Astrocyte (in vitro differentiated cells and primary cell): ENCODE measurements at places on chromosomes 2 and 18. TPM values are rescaled to one million over a fixed set of nuclear protein-coding genes. Genes with fewer than 3 reads are reported as not detected.

EHD3 gene
- total RNA-seq = 20.9 and 25.0 TPM in 2 replicates

ANKRD30B gene
- not detected in 2 replicates for total RNA-seq

RAB6C gene
- 0.09 and 0.14 TPM in 2 replicates for total RNA-seq

CABYR gene
- total RNA-seq = 7.0 and 7.8 TPM in 2 replicates

BCL2L11 gene
- 12.6 and 19.3 TPM in 2 replicates for total RNA-seq
